H4 (cell line): ENCODE measurements at places on chromosomes 3 and 15. TPM values are rescaled to one million over a fixed set of nuclear protein-coding genes. Genes with fewer than 3 reads are reported as not detected.

GRCh38 chr3:5304789-5305683, 117.5 kb downstream of the EDEM1 start:
- DNase-seq, result no peak

GRCh38 chr3:31819441-31819840, 161.6 kb downstream of the OSBPL10 start:
- DNase-seq, result no peak

KCNMB3 gene
- total RNA-seq, result 0.02 and 0.62 TPM in 2 replicates

ACTRT3 gene
- not detected in 2 replicates for total RNA-seq

SKOR1 gene
- total RNA-seq, result not detected in 2 replicates
